ENCODE measurements at places on chromosomes 6 and 20.

DNA sequence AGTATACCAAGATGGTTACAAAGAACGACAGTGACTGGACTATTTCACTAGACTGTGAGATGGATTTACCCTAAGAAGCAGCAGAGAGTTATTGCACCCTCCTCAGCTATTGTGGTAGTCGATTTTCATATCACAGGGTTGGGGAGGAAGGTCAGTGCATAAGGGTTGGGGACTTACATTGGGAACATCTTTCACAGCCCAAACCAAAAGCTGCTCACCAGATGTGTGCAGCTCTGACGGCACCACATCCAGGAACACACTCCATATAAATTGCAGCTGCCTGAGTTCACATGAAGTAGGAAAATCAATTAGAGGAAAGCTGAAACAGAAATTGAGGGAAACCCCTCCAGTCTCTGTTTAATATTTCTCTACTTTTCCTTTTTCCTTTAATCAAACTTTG is 470.5 kb upstream of the NRSN1 start:
- no peak for DNase-seq

- DNase-seq: peak; percentile 73
These were observed 1.9 kb downstream of the DDR1 start for GRCh38 chr6:30885999-30886896.

DNA sequence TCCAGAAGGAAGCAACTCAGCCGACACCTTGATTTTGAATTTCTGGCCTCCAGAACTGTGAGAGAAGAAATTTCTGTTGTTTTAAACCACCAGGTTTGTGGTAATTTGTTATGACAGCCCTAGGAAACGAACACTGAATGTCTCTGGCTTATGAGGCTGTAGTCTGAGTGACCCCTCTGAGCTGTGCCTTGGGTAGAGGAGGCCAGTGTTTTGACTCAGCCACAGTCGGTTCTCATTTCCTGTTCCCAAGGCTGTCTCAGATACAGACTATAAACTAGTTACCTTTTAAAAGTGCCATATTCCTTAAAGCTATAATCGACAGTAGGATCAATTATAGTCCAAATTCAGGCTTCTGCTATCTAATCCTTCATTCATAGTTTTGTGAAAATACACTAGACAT is 391.2 kb upstream of the MAP3K7 start:
- no peak for DNase-seq

DNA sequence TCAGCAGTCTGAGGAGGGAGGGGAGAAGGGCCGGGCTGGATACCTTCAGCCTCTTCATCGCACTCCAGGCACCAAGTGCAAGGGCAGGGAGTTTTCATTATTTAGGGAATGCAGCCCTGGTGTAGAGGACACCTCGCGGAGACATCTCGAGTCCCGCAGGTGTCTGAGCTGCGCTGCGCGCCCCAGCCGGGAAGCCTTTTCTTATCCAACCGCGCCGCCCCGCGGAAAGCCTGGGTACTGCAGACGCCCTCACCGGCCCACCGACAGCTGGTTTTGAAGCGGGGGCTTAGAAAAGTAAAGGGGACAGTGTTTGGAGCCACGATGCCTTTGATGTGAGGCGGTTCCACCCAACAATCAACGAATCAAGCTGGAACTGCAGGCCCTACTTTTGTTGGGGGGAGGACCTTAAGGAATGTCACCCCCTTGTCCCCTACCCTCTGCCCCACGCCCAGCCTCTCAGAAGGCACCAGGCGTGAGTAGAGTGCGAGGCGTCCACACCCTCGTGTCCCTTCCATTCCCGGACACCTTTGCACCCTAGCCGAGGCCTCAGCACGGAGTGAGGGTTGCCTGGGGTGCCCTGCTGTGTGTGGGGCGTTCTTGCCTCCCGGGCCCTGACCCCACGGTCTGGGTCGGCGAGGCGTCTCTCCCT is 8.6 kb downstream of the NKX2-2 start:
- DNase-seq: no peak

DNA sequence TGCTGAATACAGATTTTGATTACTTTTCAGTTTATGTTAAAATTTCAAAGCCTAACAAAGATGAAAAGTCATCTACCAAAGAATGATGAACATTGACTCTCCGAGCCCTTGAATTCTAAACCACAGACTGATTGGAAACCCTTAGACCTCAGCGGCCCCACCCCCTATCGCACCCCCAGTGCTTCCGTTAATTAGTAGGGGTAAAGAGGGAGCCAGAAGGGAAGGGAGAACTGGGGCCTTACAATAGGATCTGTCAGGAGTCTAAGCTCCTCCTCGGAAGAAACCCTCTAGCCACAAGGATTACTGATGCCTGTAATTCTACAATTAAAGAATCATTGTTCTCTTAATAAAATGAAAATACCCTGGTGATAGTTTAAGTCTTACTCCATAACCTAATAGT is 79.7 kb upstream of the JARID2 start:
- DNase-seq: no peak

DNA sequence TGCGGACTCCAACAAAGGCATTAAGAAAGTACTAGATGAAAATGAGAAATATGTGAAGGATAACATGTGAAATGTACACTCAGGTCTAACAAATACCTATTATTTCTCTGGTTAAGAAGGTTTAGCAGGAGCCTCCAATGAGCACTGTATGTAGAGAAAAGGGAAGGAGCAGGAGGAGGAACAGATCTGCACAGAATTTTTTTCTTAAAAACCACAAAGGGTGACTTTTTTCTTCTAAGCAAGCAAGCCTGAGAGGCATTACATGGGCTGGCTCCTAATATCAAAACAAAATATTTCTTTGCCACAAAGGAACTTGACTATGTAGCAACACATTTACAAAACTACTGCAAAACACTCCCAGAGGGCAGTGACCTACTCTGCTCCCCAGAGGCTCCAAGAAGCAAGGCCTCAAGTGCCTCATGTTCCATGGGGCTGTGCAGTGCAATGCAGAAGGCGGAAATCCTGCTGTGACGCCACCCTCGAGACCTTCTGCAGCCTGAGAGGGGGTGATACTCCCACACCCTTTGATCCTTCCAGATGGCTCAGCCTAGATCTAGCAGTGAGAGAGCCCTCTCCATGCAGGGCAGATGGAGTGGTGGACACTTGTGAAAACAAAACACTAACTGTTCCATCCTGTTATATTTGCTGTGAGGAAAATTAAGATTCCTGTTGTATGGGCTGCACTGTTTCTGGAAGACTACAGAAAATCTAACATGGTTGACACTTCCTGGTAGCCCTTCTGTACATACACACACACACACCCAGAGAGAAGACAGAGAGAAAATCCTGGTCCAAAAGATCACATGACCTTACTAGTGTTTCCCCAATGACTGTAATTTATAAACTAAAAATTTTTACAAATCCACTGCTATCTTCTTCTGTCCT is 36.0 kb upstream of the SMIM29 start:
- DNase-seq: no peak

DNA sequence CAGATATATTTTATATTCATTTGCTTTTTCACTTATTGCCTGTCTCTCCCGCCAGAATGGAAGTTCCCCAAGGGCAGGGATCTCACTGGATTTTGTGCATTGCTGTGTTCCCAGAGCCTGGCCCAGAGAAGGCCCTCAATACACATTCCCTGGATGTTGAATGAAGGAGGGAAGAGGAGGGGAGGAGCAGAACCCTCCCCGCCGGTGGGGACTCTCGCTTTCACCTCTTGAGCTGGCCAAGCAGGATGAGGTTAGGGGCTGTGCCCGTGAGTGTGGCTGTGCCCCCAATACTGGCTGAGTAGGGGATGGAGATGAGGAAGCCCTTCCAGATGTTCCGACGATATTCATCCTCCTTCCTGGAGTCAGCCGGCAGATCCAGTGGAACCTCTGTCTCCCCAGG is 45.5 kb upstream of the OCSTAMP start:
- DNase-seq: no peak

DNA sequence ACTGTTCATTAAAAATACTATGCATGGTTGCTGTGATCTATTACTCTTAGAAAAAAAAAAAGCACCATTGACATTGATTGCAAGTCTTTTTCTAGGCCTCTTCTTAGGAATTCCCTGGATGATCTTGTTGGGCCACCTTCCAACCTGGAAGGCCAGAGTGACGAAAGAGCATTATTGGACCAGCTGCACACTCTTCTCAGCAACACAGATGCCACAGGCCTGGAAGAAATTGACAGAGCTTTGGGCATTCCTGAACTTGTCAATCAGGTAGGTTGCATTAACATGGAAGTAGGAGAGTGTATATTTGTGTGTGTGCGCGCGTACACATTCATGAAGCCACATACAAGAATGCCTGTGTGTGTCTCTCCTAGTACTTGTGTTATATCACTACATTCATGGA is 140.4 kb downstream of the NCOA3 start:
- no peak for DNase-seq

DNA sequence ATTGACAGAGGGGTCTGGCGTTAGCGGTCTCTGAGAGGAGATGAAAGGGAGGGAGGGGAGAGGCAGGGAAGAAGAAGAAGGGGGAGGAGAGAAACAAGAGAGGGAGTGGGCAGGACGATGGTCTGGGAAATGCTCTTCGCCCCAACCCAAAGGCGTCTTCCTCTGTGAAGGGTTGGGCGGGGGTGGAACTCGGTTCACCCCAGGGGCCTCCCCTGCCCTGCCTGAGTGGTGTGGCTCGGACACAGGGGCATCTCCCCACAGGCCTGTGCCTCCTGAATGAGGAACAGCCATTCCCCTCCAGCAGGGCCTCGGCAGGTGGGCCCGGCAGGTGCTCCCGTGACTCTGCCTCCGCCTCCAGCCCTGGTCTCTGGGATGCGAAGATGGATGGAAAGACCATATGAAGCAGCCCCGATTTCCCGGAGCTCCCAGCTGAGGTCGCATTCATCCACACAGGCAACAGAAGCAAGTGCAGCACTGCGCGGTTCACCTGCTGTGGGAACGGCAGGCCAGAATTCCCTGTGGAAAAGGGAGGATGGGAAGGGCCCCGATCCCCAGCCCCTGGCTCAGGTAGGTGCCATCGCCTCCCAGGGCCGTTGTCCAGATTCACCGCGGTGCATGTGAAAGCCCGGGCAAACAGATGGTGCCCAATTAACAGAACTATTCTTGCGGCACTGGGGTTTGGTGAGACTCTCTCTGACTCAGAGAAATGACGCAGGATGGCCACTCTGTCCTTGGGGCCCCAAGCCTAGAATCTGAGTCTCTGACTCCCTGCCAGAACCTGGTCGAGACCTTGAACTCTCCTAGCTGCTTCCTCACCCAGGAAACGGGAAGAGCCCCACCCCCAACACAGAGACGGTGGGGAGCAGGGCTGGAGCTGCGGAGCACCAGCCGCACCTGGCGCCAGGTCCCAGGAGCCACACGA is 29.4 kb upstream of the RPS6KA2 start:
- no peak for DNase-seq

GRCh38 chr6:12343440-12344162 is 53.4 kb downstream of the EDN1 start:
- no peak for DNase-seq

- DNase-seq: no peak
These were observed 6.6 kb downstream of the KLHL31 start for GRCh38 chr6:53658992-53659391.

DNA sequence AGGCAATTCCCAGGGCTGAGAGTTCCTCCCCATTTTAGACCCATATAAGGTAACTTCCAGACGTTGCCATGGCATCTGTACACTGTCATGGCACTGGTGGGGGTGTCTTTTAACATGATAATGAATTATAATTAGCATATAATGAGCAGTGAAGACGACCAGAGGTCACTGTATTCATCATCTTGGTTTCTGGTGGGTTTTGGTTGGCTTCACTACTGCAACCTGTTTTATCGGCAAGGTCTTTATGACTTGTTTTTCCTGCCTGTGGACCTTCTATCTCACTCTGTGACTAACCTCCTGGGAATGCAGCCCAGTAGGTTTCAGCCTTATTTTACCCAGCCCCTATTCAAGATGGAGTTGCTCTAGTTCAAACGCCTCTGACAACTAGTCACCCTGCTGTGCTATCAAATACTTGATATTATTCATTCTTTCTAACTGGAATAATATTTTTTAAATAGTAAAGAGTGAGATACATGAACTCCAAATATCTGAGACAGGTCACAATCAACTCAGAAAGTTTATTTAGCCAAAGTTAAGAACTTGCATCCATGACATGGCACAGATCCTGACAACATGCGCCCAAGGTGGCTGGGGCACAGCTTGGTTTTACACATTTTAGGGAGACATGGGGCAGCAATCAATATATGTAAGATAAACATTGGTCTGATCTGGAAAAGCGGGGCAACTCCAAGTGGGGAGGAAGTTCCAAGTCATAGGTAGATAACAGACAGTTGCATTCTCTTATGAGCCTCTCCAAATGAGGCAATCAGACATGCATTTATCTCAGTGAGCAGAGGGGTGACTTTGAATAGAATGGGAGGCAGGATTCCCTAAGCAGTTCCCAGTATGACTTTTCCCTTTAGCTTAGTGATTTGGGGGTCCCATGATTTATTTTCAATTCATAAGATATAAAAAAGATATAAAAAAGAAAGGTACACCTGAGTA is 1.2 kb upstream of the UFL1 start:
- no peak for DNase-seq

GRCh38 chr6:122323361-122323760 is 76.1 kb upstream of the HSF2 start:
- no peak for DNase-seq

DNA sequence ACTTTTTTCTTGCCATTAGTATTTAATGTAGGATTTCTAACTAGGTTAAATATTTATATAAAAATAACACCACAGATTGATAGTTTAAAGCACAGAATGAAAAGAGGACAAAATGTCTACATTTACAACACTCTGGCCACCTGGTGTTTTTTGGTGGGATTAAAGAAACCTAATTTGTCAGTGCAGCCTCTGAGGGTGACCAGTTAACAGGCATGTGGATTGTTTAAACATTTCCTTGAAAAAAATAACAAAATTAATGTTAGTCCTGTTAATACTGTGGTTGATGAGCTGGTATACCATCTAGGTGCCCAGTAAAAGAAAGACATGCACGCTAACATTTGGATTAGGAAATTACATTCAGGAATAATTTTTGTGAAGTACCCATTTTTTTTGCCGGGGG is 8.8 kb downstream of the SLC9A8 start:
- no peak for DNase-seq

GRCh38 chr20:20317195-20317594 is 50.7 kb upstream of the INSM1 start:
- peak; percentile 62 for DNase-seq

GRCh38 chr6:169841907-169842606 is 90.6 kb downstream of the ERMARD start:
- no peak for DNase-seq
